ENCODE measurements at places on chromosomes 16 and 17.

DNA sequence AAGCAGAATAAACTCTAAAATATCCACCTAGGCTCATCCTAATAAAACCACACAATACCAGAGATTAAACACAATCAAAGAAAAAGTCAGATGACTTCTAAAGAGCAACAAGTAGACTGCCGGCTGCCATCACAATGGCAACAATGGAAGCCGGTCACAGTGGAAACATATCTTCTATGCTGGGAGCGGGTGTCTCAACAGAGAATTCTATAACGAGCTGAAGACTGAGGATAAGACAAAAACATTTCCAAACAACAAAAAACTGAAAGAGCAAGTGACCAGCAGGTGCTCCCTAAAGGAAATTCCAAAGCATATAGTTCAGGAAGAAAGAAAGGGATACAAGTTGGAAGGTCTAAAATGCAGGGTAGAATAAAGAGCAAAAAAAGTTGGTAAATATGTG, 8.9 kb downstream of the NSMCE1 start:
- no peak for DNase-seq

- DNase-seq = peak; percentile 26
These were observed 44.6 kb downstream of the UBN1 start for GRCh38 chr16:4891886-4892216.

GRCh38 chr16:27287051-27287811, 18.7 kb upstream of the NSMCE1 start:
- DNase-seq = no peak

GRCh38 chr16:17544785-17545184, 74.0 kb upstream of the XYLT1 start:
- DNase-seq = no peak

GRCh38 chr16:81207076-81207475, 31.4 kb upstream of the BCO1 start:
- DNase-seq = no peak

- DNase-seq = no peak
These were observed 190.9 kb upstream of the CHMP6 start for GRCh38 chr17:80800481-80801391.

DNA sequence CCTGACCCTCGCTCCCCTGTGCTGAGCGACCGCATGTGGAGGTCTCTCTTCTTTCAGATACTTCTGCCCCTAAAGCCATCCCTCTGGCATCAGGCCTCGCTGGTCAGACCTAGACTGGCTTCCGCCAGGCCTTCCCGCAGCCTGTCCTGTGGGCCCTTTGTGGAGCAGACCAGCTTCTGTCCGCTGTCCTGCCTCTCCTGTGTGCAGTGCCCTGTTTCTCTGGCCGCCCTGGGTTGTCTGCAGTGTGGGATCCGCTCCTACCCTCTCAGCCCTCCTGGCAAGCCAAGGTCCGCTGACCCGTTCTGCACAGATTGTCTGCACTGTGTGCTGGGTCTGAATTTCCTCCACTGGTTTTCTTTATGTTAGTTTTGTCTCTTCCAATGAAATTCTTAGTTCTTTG, 21.5 kb upstream of the MC1R start:
- DNase-seq = no peak

DNA sequence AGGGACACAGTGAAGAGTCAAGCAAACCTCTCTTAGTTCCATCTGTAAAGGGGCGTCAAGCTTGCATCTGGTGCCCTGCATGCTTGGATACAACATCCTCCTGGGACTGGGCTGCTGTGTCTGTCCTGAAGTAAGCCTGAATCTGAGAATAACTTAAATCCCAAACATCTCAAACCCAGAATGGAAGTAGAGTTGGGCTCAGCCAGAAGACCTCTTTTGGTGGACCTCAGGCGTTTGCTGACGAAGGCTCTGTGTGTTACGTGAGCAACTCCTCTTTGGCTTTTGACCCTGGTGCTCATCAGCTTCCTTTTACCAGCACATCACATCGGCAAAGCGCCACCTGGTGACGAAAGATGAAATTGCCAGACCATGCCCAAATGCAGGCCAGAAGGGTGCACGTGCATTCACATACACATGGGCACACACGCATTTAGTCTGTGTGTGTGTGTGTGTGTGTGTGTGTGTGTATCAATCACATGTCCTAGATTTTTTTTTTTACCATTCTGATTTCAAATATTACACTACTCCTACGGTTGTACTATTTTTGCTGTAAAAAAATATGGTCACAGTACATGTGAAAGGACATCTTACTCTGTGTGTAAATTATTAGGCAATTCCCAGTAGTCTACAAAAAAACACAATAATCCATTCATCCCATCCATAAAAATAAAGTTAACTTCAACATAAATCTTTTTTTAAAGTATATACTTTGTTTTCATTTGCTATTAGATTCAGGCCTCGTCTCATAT, 41.1 kb upstream of the FOXJ1 start:
- peak; percentile 91 for DNase-seq

DNA sequence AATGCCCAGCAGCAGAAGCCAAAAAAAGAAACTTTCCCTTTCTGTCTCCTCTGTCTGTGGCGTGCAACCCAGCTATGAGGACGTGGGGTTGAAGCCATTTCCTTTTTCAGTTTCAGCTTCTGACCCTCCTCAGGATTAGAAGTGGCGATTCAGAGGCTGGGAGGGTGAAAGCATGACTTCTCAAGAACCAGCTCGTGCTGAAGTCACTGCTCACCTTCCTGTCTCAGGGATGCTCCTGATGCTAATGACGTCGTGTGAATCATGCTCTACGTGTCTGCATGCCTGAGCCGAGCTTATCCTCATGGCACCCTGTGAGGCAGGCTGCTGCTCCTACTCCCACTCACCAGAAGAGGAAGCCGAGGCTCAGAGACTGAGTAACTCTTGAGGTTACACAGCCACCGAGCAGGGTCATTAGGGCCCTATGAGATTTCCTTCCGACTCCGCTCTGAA, 5.7 kb upstream of the LPO start:
- DNase-seq = peak; percentile 64

GRCh38 chr17:28978356-28978964, 27.1 kb upstream of the PHF12 start:
- no peak for DNase-seq

DNA sequence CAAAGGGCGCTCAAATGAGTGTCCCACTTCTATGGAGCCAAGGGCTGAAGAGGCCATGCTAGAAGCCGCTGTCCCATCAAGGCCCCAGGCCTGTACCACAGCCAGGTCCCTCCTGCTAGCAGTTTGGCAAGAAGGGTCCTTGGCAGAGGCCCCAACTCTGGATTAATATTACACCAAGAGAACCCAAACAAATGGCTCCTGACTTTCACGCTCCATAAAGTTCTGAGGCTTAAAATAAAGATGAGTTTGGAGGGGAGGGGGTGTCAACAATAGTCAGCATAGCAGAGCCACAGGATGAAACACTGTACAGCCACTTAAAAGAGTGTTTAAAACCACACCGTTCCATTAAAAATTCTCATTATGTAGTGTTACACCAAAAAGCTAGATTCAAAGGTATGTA, 30.5 kb downstream of the CUEDC1 start:
- no peak for DNase-seq

- no peak for DNase-seq
These were observed 9.5 kb upstream of the PAM16 start for GRCh38 chr16:4360538-4361021.

DNA sequence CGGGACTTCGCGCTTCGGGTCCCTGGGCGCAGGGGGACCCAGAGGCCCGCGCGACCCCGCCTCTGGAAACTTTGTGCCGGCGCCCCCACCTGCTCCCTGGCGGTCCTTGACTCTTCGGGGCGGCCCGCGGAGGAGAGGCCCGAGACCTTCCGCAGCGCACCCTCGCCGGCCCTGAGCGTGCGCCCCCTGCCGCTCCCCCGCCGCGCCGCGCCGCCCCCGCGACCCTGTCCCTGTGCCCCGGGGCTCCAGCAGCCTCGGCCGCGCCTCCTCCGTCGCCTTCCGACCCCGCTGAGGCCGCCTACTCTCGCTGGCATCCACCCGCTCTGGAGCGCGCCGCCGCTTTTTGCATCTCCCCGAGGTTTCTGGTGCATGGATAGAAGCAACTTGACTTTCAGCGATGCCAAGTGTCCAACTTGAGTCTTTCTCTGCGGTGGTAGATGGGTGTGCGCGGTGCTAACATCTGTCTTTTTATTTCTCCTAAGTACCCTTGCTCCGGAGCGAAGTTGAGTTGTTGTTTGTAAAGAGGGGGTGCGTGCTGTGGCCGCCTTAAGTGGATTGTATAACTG, 414 bp downstream of the DUSP14 start:
- DNase-seq = no peak

DNA sequence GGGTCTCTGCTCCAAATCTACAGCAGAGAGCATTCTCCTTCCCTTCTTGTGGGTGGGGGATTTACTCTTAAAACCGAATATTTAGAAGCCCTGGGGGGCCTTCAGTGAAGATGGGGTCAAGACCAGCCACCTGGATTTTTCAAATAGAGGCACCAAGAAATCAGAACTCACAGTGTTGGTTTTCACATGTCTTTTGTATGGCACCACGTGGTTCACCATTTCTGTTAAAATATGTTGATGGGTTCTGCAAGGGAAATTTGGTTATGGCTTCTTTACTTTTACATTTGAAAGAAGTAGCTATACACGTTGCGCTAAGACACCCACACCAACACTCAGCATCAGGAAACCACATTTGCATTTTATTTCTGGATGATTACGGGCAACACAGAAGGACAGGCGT, 17.7 kb downstream of the MAF start:
- DNase-seq = no peak

- no peak for DNase-seq
These were observed 10.7 kb downstream of the SPNS2 start for GRCh38 chr17:4509401-4509800.

GRCh38 chr17:74148446-74148845, 55.0 kb upstream of the RPL38 start:
- no peak for DNase-seq

GRCh38 chr16:11992586-11993524, 16.3 kb downstream of the SNX29 start:
- DNase-seq = no peak

DNA sequence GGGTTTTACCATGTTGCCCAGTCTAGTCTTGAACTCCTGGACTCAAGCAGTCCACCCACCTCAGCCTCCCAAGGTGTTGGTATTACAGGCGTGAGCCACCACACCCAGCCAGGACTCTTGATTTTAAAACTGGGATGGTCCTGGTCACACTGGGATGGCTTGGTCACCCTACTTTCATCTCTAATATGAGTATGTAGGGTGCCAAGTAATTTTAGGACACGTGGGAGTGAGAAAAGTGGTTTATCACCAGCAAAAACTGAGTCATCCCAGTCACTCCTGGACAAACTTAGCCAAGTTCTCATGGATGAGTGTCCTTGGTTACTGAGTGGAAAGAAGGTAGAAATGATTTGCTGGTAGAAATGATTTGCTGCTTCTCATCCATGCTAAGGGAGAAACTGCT, 9.9 kb downstream of the CLEC19A start:
- DNase-seq = no peak

DNA sequence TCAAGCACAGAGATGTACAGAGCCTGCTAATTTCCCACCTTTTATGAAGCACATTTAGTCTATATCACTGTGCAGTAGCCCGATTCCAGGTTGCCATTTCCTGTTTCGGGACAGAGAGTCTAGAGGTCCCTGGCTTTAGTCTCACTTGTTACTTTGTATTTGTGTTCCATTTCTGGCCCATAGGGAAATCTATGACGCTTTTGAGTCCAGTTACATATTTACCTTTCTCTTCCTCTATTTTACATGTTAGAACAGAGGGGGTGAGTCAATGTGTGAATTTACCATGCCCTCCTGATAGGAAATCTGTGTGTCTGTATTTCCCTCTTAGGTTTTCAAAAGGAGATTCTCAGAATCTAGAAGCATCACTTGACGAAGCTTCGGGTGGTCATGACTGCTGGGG, 227.1 kb upstream of the ZFHX3 start:
- DNase-seq = no peak

GRCh38 chr16:24989494-24989893, 25.7 kb downstream of the ARHGAP17 start:
- DNase-seq = no peak

DNA sequence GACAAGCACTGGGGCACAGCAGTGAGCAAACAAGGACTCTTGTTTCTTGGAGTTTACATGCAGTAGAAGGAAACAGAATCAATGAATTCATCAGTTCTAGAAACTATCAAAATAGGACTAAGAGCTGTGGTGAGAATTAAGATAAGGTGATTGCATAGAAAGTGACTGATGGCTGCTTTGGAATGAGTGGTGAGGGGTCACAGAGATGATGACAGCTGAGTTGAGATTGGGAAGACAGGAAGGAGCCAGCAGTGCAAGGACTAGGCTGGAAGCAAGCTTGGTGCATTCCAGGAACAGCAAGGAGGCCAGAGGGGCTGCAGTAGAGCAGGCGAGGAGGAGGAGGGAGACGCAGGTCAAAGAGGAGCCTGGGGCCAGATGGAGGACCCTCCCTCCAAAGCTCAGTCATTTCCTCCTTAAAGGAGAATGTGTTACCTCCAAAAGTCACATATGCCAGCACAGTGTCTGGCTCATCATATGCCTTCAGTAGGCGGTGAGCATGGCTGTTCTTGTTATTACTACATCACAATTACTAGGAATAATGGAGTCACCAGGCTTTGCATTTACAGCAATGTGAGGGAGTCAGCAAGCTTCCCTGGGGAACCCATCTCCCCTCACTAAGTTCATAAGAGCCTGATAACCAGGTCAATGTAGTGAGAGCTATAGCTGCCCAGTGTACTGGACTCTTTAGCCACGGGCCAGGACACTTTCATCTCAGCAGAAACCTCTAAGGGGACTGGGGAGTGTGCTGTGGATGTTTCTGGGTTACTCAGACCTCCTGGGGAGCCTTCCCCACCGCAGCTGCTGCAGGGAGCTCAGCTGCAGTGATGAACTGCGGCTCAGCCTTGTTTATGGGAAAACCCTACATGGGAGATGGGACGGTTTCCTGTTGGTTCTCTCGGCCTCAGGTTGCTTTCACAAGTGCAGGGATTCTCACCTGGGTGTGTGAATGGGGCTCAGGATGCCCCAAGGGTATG, 157.2 kb downstream of the SEC14L1 start:
- DNase-seq = no peak

GRCh38 chr16:25192096-25192495, 24.7 kb upstream of the AQP8 start:
- peak; percentile 56 for DNase-seq

GRCh38 chr17:74442670-74443515, 11.0 kb downstream of the GPRC5C start:
- DNase-seq = peak; percentile 62

DNA sequence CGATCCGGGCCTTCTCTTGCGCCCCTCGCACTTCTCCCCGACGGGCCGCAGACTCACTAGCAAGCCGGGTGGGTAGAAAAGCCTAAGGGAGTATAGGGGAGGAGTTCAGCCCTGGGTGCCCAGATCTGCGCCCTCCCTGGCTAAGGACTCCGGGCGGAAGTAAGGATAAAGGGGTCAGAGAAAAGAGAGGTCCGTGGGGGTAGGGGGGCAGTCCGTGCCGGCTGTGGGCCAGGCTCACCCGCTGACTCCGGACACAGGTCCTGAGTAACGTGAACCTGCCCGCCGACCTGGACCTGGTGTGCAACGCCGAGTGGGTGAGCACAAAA, 1.8 kb downstream of the NAGS start:
- DNase-seq = no peak

- no peak for DNase-seq
These were observed 12.6 kb upstream of the OR1F1 start for GRCh38 chr16:3175157-3176093.

Data from AG08395 (cell line).